ENCODE measurements at places on chromosomes 1 and 21. TPM values are rescaled to one million over a fixed set of nuclear protein-coding genes. Genes with fewer than 3 reads are reported as not detected.

GPR153 gene
- 8.6 TPM for total RNA-seq

FMO5 gene
- 4.9 TPM for total RNA-seq

IL19 gene
- total RNA-seq, result not detected

CD5L gene
- not detected for total RNA-seq

All from GM23248 (cell line).